Activated CD8-positive, alpha-beta memory T cell treated with anti-CD3 and anti-CD28 coated beads for 24 hours (primary cell): ENCODE measurements at places on chromosomes 12 and 14.

DNA sequence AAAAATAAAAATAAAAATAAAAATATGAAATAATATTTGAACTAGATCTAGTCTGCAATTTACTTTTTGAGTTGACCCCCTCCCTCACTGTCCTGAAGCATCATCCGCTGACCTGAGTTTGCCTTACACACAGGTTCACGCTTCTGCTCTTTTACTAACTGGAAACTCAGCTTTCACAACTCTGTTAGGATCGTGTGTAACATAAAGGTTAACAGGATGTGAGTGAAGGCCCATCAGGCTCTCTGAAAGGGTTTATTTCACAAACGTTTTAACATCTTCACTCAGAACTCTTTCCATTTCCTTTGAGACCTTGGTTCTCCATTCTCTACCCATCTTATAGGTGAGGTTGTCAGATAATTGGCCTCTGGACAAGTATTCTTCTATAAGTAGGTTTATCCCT lies 191.4 kb downstream of the FOXN3 start:
- DNase-seq = no peak

- peak; percentile 83 for DNase-seq
These were observed 727 bp downstream of the LDHB start for GRCh38 chr12:21656905-21657325.

- no peak for DNase-seq
These were observed 513.8 kb upstream of the CCDC196 start for GRCh38 chr14:65972346-65972870.

GRCh38 chr14:101731187-101732080 lies 30.1 kb upstream of the PPP2R5C start:
- peak; percentile 87 for DNase-seq

DNA sequence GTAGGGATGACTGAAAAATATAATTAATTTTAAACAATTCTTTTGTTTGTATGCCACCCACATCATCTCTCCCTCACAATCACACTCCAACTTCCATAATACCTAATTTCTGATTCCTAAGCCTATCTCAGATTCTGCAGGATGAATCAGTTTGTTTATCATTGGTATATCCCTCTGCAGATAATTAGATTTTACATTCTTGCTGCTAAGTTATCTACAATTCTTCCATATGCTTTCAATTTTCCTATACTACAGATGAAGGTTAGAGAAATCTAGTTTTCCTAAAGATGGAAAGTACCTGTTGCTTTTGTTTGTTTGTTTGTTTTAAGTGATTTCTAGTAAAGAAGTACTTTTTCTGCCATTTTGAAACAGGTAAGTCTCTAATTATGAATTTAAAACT lies 105.3 kb downstream of the ANKS1B start:
- no peak for DNase-seq

DNA sequence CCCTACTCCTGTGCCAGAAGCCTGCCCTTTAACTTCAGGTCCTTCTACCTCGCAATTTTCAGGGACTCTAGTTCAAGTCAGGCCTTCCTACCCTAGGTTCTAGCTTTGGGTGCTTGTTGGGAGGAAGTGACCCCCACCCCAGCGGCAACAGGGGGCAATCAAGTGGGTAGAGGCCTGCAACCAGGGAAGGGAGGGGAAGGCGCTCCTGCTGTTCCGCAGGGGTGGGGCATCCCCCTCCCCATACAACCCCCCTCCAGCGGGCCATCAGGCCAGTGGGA lies 204 bp upstream of the PRPH start:
- DNase-seq = no peak

DNA sequence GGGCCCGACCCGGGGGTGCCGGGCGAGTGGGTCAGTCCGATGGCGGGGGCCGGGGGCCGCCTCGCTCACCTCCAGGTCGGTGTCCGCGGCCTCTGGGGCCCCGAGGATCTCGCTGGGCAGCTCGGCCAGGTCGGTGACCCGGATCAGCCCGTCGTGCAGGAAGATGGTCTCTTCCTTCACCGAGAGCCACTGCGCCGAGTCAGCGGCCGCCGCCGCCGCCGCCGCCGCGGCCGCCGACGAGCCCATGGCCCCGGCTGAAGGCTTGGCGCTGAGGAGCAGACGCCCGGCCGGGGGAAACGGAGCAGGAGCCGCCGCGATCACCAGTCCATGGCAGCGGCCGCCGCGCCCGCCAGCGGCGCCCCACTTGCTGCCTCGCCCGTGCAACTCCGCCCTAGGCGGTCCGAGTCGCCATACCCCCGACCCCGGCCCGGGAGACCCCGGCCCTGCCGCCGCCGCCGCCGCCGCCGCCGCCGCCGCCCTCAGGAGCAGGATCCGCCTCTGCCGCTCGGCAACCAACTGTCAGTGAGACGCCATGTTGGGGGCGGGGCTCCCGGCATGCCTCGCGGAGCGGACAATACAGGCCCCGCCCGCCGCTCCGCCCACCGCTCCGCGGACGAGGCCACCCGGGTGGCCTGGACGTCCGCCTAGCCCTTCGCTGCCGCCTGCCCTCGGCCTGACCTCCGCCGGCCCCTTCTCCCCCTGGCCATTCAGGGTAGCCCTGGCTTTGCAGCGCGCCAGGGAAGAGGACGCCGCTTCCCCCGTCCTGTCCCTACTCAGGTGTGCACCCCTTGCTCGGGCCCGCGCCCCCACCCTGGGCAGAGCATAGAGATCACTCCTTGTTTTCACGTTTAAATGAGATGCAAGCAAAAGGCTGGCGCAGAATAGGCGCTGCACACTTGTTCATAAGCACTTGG lies at the start of gene HECTD4:
Gene HECTD4, minus strand, starts transcription at position 549 of the 914 bp plus-strand sequence. Its CDS starts 303 bp downstream, at position 246.
- DNase-seq = peak; percentile 97

GRCh38 chr12:65663648-65664047 lies 160.6 kb upstream of the HMGA2 start:
- DNase-seq = no peak

DNA sequence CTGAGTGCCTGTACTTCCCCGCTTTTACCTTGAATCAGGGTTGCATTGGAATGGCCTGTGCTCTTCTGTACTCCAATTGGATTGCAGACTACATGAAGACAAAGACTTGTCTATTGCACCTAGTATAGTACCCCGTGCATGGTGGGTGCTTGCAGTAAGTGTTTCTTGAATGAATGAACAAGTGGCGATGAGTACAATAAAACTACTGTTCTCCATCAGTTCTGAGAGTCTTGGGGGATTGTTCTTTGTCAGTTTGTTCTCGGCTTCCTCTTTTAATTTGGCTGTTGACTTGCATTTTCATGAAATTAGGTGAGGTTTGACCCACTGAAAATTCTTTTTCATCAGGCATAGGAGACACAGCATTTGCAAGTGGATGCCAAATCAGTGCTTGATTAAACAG lies 34.1 kb downstream of the ERH start:
- peak; percentile 15 for DNase-seq

DNA sequence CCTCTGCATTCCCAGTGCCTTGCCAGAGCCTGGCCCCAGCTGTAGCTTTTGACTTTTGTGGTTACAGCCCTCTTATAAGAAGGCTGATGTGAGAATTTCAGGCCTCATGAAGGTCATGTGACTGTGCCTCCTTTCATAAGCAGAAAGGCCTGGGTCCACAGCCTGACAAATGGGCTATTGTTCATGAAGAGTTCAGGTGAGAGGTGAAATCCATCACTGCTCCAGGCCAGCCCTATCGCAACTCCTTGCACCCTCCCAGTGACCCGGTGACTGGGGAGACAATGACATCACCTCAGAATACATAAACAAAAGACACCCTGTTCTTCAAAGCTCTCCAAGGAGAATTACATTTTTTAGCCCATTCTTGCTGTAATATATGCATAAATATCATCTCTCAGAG lies 321.5 kb downstream of the PCNX1 start:
- DNase-seq = no peak

- no peak for DNase-seq
These were observed 23.6 kb upstream of the GPHB5 start for GRCh38 chr14:63342371-63342770.

DNA sequence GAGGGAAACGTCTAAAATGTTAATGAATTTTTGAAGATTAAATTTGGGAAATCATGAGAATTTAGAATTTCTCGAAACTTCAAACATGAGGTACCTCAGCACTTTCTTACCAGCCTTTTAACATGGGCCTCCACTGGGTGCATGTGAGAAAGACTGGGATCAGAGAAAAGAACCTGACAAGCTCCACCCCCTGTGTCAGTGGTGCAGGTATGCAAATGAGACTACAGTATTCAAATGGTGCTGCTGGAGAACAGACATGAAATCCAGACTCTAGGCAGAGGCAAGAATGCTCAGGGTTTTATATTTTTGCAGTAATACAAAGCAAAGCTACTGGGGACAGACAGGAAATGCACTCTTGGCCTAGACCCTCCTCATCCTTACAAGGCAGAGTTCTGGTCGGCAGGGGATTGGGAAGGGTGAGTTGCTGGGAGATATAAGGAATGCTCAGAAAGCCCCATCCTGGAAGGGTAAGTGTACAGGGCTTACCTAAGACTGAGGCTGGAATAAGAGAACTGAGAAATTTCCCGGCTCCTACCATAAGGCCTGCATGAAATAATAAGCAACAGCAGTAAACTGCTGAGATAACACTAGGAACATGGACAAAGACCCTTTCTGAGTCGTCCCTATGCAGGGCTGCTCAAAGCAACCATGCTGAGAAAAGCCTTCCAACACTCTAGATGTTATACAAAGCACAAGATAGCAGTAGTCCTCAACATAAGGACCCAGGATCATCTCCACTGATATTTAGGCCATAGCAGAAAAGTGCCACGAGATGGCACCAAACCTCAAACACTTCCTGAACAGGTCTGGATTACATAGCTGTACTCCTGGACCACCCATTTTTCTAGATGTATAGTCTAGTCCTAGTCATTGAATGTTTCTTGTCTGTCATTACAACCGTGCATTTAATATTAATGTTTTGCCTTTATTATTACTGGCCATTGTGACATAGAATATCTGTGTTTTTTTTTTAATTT lies 260.8 kb downstream of the RASSF9 start:
- DNase-seq = no peak

GRCh38 chr12:20040831-20041230 lies 327.5 kb upstream of the PDE3A start:
- no peak for DNase-seq

- DNase-seq = no peak
These were observed 6.6 kb upstream of the KRT4 start for GRCh38 chr12:52820521-52820920.

GRCh38 chr14:61927060-61927459 lies 164.8 kb downstream of the SNAPC1 start:
- DNase-seq = no peak

DNA sequence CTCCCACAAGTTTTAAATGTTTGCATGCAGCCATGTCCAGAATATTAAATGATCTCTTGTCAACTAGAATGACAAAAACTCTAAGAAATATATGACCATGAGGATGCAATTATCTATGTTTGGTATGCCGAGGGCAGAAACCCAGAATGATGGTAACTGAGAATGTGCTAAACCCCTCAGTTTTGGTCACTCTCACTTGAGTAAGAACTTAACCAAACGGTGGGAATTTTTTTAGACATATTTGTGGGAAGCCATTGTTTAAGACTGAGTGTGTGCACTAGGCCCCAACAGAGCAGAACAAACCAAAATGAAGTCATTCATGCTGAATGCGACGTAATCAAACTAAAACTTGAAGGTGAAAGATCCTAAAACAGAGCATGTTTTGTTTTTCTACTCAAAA lies 1927.9 kb upstream of the SEL1L start:
- DNase-seq = no peak

DNA sequence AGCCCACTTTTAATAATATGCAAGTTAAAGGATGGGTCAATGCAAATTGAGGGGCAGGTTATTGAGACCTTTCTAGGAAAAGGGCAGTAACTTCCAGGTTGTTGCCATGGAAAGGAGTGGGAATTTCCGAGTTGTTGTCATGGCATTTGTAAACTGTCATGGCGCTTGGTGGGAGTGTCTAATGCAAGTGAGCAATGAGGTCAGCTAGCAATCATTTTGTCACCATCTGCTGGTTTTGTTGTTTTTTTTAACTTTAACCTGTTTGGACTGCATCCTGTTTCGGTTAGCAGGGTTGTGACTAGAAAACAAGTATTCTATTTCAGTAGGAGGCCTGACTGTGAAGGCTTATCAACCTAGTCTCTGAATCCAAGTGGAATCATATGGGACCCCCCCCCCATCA lies 85.8 kb upstream of the TSPAN11 start:
- no peak for DNase-seq

- no peak for DNase-seq
These were observed 19.7 kb downstream of the PHETA1 start for GRCh38 chr12:111349101-111349747.

GRCh38 chr12:66905201-66905600 lies 226.3 kb upstream of the GRIP1 start:
- no peak for DNase-seq

DNA sequence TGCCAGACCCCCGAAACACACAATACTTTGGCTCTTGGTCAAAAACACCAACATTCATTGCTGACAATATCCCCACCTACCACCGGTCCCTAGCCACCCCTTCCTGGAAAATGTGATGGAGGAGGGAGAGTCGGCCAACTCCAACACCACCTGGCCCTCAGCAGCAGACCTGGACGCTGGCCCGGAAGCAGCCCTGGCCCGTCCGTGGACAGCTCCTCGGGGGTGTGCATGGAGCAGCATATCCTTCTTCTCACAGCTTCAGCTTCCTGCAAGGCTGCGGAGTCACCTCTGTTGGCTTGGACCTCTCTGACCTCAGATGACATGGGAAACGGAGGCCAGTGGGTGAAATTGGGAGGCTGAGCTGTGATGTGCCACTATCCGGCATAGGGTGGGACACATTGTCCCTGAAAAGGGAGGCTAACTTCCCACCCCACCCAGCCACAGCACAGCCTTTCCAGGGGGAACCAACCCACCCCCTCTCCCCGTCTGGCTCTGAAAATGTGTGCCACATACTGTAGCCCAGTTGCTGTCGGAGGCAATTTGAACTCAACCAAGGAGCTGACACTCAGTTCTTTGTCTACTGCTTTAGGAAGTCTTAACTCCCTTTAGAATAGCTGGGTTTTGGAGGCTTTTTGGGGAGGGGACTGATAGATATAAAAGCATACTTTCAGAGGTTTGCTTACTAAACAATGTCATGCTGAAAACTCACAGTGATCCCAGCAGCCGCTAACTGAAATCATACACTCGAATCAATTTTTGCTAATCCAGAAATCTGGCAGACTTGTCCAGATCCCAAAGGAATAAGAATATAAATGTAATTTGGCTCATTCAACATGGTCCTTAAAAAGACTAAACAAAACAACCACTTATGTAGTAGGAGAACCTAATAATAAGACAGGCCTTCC lies 43.1 kb upstream of the LTA4H start:
- no peak for DNase-seq

DNA sequence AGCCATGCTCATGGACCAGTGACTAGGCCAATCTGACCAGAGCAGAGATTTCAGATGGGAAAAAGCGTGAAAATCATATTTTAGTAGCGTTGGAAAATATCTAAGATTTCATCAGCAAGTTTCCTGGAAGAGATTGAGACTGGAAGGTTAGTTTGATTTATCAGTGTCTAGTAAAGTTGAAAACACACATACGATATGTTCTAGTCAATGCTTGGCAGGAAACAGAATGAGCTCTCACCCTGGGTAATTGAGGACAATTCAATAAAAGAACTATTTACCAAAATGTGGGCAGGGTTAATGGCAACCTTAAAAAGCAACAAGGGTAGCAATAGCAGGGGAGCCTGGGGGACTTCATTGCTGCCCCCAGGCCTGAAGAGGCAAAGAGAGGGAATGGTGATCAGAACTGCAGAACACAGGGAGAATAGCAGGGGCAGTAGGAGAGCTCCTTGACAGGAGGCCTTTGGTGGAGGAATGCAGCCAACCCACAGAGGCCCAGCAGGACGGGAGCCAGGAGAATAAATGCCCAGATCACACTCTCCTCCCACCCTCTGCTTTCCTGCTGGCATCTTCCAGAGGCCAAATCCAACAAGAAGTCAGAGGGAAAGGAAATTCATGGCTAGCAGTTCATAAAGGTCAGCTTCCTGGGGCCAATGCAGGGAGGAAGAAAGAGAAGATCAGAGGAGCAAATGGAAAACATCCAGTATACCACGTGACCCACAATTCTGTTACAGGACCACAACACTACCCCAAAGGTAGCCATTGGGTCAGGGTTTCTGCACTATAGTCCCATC lies 27.6 kb upstream of the LRP6 start:
- DNase-seq = no peak
